ENCODE measurements at places on chromosomes 5 and 9. TPM values are rescaled to one million over a fixed set of nuclear protein-coding genes. Genes with fewer than 3 reads are reported as not detected.

Gene ANKRD18A
- total RNA-seq: 0.75 TPM

Gene PCDHA7
- 0.27 TPM for total RNA-seq

Gene LECT2
- not detected for total RNA-seq

Gene DDX4
- not detected for total RNA-seq

Gene OCLN
- total RNA-seq: 4.1 TPM

Gene WNT8A
- not detected for total RNA-seq

Gene PCA3
- total RNA-seq: 0.90 TPM

Gene FRMPD1
- not detected for total RNA-seq

Gene CCL27
- total RNA-seq: not detected

Gene MZB1
- total RNA-seq: 0.09 TPM

Gene ACER2
- 14.0 TPM for total RNA-seq

Gene MRPS30
- 59.7 TPM for total RNA-seq

Gene CD274
- 17.7 TPM for total RNA-seq

Gene PCDHA13
- 0.09 TPM for total RNA-seq

Gene CARTPT
- total RNA-seq: not detected

Gene CEL
- total RNA-seq: 0.28 TPM

Gene GLDC
- 1.8 TPM for total RNA-seq

Gene SNCAIP
- total RNA-seq: 14.4 TPM

Gene SPATA31C2
- total RNA-seq: not detected

Gene SOHLH1
- total RNA-seq: not detected

Gene SEMA4D
- 3.4 TPM for total RNA-seq

Gene PHF24
- not detected for total RNA-seq

Gene CSF2
- total RNA-seq: 0.36 TPM

Gene LTC4S
- total RNA-seq: 1.1 TPM

Gene INSL6
- total RNA-seq: not detected

Gene CATSPER3
- 0.19 TPM for total RNA-seq

Gene PCDHB14
- 1.6 TPM for total RNA-seq

Gene PALM2AKAP2
- 0.09 TPM for total RNA-seq

Gene MEF2C
- total RNA-seq: 62.7 TPM

Gene IL5
- total RNA-seq: not detected

Gene CCL28
- 0.38 TPM for total RNA-seq

Gene ASS1
- 4.2 TPM for total RNA-seq

Gene CBY3
- 0.18 TPM for total RNA-seq

Gene CETN3
- total RNA-seq: 9.3 TPM

Gene IFNA14
- not detected for total RNA-seq

Gene C8G
- 0.19 TPM for total RNA-seq

Gene GADD45G
- total RNA-seq: 0.47 TPM

Gene TNFSF15
- 0.27 TPM for total RNA-seq

Gene AFAP1L1
- total RNA-seq: 118 TPM

All from endothelial cell of coronary artery (primary cell).